BJ (cell line): ENCODE measurements at places on chromosomes 1 and 21.

GRCh38 chr1:47674189-47674588 is 236.3 kb downstream of the FOXD2 start:
- no peak for DNase-seq

GRCh38 chr1:93783876-93784275 is 95.1 kb downstream of the DNTTIP2 start:
- no peak for DNase-seq

DNA sequence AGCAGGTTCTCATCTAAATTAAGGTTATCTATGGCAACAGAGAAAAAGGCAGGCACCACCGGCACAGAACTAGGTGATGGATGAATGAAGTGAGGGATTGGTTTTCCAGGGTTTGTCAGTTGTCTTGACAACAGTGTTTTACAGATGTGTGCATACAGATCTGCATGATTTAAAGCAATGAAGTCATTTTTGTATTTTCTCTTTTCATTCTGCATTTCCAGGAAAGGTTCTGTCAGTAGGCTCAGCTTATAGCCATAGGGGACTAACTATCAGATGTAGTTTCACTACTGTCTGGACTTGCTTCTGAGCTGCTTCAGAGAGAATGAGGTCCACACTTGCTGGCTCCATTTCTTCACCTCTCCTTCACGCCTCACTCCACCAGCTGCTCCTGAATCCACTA is 98.2 kb upstream of the LMO4 start:
- DNase-seq = no peak

DNA sequence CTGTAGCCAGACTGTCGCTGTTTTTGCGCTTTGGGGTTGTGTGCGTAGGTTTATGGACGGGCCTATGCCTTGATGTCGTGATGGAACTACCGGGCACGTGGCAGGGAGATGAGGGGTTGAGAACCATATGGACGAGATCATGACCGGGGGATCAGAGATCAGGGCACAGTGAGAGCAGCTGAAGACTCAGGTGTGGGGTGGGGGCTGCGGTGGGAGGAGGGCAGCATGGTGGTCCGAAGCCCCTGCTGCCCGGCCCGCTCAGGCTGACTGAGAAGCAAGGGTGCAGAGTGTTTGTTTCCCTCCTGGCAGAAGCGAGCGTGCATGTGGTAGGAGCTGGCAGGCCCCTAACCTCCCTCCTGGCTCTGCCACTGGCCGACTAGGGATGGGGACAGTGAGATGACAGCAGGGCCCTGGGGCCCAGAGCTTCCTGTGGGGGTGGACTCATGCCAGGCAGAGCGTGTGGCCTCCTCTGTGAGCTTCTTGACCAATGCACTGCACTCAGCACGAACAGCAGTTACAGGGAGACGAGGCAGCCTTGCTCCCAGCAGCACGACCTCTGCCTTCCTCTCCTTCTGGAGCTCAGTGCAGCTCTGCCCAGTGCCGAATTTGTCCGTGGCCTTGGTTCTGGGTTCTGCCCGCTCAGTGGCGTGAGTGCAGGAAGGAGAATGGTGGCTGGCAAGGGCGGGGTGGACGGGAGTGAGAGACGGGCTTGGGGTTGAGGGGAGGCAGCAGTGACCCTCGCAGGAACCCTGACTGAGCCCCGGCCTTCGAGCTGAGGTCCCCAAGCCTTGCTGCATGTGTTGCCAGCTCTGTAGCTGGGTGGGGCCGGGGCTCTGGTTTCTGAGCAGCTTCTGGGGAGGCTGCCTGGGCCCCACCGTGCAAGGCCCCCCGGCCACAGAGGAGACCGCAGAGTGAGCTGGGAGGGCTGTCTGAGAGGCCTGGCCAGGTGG is 22.2 kb upstream of the LRRC3 start:
- DNase-seq = no peak

DNA sequence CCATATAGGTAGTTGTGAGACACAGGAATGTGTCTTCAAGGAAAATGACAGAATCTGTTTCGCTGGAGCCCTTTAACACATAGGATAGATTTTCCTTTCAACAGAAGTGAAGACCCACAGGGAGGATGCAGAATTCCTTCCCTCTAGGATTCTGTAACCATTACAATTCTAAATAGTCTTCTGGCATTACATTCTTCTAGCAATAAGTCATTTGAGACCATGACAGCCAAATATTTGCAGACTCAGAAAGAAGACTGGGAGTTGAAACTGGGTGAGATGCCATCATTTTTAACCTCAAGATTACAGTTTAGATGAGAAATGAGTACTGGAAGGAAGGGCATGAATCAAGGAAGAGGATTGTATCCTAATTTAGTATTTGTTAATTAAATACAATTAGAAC is 61.6 kb downstream of the ZBTB18 start:
- DNase-seq = peak; percentile 55

DNA sequence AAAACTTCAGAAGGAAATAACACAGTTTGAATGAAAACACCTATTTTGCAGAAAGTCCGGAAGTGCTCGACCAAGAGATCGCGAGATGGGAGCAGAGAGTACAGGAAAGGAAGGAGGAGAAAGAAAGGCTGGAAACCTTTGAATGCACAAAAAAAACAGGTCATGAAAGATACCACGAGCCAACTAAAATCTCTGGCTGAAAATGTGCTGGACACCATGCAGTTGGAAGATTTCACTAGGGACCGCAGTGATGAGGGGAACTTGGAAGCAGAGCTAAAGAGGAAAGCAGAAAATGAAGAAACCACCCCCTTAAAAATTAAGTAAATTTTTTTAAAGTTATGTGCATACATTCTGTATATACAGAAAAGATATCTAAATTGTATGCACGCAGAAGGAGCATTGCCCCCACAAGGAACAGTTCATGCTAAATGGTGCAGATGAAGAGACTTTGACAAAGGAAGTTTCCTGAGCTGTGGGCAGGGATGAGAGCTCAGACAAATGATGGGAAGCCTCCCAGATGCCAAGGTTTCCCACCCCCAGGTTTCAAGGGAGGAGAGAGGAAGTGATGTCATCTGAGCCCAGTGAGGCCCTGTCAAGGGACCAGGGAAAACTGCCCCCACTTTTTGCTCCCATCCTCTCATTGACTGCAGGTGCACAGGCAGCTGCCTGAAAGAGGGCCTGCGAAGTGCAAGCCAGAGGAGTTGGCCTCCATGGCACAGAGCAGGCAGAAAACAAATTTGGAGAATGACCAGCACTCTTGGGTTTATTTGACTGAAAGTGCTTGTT is 52.5 kb downstream of the ETS2 start:
- DNase-seq = no peak

- no peak for DNase-seq
Measured at GRCh38 chr1:199612976-199613774, 414.3 kb upstream of the NR5A2 start.

GRCh38 chr1:116239916-116240315 is 128.7 kb downstream of the MAB21L3 start:
- no peak for DNase-seq

DNA sequence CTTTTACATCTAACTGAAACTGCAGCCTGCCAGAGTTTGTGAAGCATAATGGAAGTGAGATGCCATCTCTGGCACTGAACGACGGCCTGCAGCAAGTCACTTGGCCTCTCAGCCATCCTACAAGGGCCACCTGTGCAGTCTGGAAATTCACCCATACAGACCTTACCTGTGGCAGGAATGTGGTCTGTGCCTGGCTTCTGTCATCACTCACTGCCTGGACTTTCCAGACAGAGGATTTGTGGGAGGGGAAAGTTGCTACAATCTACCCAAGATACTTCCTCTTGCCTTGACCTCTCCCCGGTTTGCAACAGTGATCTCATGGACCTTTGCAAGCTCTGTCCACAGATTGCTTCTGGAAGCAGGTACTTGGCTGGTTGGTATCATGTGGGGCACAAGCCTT is 58.4 kb upstream of the ATP1B1 start:
- DNase-seq = no peak

DNA sequence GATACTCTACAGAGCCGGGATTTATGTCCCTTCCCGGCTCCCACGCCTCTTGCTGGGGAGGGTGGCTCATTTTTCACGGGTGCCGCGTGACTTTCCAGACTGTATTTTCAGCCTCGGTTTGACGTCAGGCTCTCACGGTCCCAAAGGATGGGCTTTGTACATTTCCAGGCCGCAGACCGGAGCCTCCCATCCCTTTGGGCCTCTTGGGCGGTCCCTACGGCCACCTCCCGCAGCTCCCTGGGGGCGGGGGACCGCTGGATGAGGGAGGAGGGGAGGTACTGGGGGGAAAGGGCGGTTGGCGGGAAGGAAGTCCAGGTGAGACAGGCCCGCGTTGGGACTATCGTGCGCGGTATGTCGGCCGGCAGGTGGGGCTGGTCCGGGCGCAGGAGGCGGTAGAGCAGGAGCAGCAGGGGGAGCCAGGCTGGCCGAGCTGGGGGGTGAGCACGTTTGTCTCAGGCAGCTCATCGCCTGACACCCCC is 17.9 kb downstream of the UBL4B start:
- no peak for DNase-seq

DNA sequence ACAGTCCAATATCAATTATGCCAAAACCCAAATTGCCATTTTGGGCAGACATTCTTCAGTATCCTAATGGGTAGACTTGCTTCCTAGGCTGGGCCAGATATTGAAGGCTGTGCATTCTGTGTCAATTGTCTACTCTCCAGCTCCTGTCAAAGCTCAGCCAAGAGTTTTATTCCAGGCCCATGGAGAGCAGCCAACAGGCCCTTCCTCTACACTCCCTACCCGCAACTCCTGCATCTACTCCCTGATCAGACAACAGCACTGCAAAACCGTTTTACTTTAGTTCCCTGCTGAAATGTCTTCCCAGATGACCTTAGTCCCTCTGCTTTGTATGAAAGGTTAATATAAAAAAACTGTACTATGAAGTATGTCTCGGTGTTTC is 6.6 kb upstream of the ADORA3 start:
- no peak for DNase-seq

- no peak for DNase-seq
Measured at GRCh38 chr1:213131851-213132655, 81.0 kb downstream of the RPS6KC1 start.

GRCh38 chr1:92945748-92946270 is 15.5 kb downstream of the DIPK1A start:
- DNase-seq = no peak

DNA sequence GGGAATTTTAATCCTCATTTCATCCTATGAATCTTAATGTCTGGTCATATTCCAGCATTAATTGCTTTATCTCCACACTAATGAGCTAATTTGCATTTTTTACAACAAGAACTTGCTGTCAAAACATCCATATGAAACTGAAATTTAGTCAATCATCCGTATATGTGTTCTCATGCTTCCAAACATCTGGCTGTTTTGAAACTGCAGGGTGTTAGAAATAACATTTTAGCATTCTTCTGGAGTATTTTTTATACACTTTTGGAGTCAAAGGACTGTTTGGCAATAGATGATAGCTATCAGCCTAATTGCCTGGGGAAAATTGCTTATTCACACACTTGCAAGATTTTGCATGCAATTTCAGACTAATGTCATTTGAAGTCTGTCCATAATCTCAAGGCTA is 1639.3 kb downstream of the KCNT2 start:
- DNase-seq = no peak

DNA sequence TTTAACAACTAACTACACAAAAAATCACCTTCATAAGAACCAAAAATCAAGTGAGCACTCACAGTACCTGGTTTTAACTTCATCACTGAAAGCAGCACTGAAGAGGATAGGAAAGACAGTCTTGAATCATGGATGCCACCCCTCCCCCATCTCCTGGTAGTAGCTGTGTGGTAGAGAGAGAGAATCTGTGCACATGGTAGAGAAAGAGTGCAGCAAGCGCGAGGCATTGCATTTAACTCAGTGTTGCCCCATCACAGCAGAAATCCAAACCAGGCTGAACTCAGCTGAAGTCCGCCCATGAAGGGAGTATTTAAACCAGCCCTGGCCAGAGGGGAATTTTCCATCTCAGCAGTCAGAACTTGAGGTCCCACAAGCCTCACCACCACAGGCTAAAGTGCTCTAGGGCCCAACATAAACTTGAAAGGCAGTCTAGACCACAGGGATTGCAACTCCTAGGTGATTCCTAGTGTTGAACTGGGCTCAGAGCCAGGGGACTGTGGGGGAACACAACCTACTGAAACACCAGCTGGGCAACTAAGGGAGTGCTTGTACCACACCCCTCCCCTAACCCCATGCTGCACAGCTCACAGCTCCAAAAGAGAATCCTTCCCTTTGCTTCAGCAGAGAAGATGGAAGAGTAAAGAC is 38.4 kb downstream of the VAV3 start:
- DNase-seq = no peak

DNA sequence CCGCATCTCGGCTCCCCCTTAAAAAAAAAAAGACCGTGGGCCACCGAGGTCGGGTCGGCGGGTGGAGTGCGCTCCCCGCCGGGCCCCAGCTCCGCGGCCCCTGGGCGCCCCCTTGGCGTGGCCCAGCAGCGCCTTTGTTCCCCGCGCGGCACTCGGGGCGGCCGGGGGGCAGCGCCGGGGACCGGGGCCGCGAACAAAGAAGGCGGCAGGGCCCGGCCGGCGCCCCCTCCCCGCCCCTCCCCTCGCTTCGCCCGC is 571 bp downstream of the MARCKSL1 start:
- DNase-seq = no peak

DNA sequence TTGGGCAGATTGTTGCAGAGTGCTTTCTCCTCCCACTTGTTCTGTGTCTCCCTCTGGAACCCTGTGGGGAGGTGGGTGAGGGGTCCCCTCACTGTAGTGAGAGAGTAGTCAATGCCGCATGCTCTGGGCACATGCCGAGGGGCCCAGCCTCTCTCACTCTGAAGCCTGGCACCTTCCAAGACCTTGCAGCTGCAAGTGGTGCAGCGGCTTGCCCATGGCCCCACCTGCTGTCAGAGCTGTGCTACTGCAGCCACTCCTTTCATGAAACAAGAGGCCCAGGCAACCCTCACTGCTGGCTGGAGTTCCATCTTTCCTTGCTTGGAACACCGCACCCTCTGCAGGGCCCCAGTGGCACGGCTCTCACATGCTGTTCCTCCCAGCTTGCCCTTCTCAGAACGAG is 58.4 kb upstream of the COL6A1 start:
- DNase-seq = peak; percentile 14

DNA sequence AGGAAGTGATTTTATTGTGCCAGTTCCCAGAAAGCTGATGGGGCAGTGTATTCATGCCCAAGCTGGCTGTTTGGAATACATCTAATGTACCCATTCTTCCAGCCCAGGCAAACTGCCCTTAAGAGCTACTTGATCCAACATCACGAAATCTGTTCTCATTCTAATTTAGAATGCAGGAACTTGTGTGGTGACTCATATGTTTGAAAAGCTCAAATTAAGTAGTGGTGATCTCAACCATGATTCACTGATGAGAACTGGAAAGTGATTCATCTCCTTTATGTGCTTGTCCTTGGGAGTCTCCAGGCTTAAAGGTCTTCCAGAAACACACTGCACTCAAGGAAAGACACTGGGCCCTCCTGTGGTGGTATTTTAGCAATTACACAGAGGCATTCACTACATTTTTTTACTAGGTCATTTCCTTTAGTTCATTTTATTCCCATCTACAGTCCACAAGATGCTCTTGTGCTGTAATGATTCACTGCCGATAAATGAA is 65.4 kb downstream of the RPE65 start:
- peak; percentile 100 for DNase-seq

GRCh38 chr1:109091078-109091838 is 694 bp downstream of the TMEM167B start:
- no peak for DNase-seq

GRCh38 chr1:169367096-169367685 is 406 bp downstream of the NME7 start:
- DNase-seq = no peak
